Stimulated activated CD8-positive, alpha-beta memory T cell treated with anti-CD3 and anti-CD28 coated beads, Interleukin-4, amount 100 ng/mL, for 24 hours (primary cell): ENCODE measurements at places on chromosomes 16 and 17.

GRCh38 chr17:14058051-14058450 lies 11.3 kb upstream of the COX10 start:
- no peak for DNase-seq

- DNase-seq: no peak
Observed at GRCh38 chr17:57881143-57881542, 31.3 kb upstream of the MRPS23 start.

- DNase-seq: no peak
Observed at GRCh38 chr17:57966246-57966645, 11.0 kb upstream of the CUEDC1 start.

DNA sequence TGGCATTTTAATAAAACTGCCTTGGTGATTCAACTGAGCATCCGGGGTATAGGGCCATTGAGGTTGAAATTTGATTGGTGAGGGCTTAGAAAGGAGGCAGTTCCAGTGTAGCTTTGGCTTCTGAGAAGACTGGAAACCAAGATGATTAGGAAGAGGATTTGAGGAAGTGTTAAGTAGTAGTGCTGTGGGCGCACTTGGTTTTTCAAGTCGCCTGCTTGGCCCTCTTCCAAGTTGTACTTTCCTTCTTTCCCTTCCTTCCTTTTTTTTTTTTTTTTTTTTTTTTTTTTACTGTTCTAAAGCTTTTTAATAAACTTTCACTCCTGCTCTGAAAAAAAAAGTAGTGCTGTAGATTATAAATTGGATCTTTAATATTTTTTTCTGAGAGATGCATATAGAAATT lies 320.5 kb downstream of the UTP18 start:
- no peak for DNase-seq

DNA sequence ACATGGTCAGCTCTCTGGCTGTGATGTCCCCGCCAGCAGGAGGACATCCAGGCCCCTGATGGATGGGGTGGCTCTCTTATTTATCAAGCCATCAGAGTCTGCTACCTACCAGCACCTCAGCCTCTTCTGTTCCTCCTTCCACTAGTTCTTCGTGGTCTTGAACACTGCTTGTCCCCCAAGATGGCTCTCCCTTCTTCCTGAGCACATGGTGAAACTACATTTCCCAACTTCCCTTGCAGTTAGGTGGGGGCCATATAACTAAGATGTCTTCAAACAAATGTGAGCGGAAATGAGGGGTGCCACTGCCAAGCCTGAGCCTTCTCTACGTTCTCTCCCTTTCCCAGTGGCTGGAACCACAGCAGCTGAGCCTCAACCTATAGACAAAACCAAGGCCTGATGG lies 29.8 kb upstream of the CCDC182 start:
- DNase-seq: no peak

DNA sequence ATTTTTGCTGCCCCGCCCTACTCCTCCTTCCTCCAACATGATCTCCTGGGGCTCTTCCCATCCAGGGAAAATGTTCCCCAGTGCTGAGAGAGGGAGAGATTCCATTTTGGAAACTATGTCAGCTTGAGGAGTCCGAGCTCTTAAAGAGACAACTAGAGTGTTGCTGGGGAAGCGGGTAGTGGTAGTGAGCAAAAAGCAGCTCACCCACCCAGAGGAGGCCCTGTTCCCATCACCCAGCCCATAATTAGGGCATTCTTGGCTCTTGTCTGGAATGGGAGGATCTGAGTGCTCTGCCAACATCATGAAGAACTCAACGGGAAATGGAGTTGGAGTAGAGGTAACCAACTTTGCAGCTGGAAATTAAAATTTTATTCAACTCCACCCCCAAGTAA lies 9.1 kb upstream of the MSL1 start:
- no peak for DNase-seq

DNA sequence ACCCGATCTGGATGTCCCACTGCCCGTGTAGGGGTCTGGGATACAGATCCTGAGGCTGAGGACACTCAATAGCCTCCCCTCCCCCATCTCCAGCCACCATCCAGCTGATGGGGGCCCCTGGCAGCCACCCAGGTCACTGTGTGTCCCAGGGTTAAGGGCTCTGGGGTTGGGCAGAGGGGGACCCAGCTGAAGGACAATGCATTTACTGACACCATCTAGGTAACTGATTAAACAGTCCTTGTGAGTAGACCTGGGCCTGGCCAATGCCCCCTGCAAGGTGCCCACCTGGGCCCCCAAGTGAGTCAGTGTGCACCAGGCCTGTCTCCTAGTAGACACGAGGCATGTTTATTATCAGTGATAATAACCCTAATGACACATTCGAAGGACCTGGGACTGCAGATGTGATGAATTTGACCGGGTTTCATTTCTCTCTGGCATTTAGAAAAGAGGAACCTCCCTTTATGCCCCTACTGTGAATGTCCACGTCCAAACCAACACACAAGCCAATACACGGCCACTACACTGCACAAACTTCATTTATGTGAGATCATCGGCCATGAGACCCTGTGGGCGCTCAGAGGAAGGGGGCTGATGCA lies 261.9 kb upstream of the FOXF1 start:
- DNase-seq: no peak

- DNase-seq: no peak
Observed at GRCh38 chr17:71593078-71593477, 527.7 kb upstream of the SOX9 start.

GRCh38 chr16:26717826-26718225 lies 348.9 kb upstream of the C16orf82 start:
- no peak for DNase-seq

DNA sequence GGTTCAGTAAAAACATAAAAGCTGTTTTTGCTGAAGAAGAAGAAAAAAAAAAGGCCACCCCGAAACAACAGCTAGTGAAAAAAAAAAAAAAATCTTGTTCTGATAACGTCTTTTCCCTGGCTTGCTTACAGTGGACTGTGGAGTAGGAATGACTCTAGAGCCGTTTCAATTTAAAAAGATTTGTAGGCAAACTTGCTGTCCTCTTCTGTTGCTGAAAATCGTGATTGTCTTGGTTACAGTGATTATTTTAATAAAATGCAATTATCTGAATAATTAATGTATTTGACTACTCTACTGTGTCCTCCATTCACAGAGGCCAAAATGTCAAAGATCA lies 190.6 kb upstream of the TBX2 start:
- DNase-seq: no peak

DNA sequence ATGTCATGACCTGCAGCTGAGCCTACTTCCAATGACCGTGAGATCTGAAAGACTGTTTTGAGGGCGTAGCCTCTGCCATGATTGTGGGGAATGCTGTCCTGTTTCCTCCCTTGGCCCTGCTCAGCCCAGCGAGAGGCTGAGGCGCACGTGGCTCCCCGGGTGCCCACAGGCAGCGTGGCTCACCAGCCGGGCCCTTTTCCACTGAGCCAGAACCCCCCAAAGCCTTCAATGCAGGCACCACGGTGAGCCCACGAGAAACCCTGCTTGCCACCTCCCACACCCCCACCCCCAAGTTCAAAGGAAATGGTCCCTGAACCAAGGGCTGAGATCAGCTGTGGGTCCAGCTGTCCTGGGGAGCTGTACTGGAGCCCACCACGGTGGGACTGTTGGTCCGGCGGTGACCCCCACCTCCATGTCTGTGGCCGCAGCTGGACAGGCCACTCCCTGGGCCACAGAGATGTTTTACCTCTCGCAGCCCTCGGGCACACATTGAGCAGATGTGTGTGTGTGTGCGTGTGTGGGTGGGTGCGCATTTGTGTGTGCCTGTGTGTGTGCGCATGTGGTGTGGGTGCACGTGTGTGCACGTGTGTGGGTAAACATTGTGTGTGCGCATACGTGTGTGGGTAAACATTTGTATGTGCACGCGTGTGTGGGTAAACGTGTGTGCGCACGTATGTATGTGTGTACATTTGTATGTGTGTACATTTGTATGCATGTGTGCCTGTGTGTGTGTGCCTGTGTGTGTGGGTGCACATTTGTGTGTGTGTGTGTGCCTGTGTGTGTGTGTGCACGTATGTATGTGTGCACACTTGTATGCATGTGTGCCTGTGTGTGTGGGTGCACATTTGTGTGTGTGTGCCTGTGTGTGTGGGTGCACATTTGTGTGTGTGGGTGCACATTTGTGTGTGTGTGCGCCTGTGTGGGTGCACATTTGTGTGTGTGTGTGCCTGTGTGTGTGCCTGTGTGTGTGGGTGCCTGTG lies 5.0 kb upstream of the MC1R start:
- DNase-seq: no peak
